ENCODE measurements at places on chromosomes 2 and 18.

DNA sequence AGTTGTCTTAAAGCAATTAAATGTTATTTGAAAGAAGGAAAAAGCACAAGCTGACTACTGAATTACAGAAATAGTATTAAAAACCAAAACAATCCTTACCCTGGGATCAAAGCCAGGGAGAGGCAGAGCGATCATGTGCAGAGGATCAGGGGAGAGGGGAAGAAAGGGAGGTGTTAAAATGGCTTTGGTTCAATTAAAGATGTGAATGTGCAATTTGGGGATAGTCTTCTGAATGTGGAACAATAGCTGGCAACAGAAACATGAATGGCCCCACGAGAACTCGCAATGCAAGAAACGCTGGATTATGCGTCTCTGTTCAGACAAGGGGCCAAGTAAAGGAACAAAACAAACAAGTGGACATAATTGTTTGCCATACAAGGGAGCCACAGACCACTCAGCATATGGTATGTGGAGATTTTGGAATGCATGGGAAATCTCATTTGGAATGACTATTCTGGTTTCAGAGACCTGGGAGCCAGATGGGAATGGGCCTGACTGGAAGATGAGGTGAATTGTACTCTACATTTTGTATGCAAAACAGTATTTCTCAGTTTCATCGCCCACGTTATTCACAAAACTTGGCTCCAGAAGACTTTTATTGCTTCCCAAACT lies 155.4 kb downstream of the SLC4A3 start:
- DNase-seq = no peak

DNA sequence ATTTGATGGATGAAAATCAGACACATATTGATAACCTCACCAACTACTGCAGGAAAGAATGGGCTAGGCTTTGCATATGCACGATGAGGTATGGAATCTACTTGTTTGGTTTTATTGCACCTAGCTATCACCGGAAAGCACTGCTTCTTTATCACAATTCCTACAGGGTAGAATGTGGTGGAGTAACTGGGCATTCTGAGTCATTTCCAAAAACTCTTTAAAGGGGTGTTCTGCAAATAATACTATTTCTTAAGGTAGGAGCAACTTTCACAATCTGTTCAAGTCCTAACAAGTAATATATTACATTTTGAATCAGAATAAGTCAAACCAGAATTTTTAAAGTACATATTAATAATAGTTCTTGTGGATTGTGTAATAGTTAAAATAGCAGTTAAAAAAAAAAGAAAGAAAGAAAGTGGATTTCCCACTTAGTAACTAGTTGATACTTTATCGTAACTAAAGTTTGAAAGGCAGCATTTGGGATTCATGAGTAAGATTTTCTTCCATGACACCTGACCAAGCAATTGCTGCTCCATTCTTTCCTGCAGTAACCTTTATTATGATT lies 40.5 kb downstream of the INO80C start:
- no peak for DNase-seq

DNA sequence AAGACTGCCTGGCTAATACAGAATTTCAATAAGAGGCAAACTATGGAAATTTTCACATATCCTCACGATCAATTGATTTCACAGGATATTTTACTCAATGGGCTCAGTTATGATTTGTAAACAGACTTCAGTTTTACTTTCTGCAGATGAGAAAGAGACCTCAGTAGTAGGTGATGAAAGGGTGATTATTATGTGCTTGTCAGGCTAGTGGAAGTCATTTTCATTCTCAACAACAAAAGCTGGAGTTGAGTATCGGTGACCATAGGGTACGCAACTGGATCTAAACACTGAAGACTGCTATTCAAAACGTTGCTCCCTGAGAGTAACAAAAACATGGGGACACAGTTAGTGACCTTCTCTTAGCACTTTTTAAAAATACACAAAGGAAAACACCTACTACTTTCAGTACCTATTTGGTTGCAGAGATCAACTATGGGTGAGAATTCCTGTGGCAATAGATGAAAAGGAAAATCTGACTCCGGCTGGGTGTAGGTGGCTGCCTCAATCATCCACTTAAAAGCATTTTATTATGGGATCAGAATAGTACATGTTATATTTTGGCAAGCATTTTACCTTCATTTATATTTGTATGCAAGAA lies 126.2 kb upstream of the VRK2 start:
- DNase-seq = no peak

DNA sequence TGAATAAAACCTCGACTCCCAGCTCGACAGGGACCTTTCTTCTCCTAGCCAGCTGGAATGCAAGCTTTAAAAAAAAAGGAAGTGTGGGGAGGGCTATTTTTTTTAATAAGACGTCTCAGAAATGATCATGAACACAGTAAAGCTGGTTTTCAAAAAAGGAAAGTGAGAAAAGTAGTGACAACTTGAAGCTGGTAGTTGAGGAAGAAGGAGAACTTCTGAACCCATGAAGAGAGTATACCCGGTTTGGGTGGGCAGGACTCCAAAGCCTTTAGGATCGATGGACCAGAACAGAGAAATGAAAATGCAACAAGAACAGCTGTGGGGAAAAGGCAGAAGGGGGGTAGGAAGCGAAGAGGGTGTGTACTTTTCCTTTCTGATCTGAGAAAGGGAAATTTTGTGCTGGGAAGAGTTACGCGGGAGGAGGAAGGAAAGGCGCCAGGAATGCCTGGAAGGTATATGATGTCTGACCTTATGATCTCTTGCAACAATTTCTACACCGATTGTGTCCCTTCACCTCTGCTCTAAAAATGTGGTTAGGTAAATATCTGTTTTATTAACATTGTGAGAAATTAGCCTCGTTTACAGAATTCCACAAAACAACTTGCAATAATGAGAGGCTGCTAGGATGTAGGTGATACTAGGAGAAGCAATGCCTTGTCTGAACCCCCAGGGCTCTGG lies 22.6 kb upstream of the CYP1B1 start:
- no peak for DNase-seq

DNA sequence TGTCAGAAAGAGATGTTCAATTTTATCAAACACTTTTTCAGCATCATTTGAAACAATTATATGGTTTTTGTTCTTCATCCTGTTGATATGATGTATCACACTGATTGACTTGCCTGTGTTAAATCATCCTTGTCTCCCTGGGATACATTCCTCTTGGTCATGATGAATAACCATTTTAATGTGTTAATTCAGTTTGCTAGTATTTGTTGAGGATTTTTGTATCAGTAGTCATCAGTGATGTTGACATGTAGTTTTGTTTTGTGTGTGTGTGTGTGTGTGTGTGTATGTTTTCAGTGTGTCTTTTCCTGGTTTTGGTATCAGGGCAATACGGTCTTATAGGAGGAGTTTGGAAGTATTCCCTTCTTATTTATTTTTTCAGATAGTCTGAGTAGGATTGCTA lies 325.4 kb downstream of the ZNF804A start:
- no peak for DNase-seq

GRCh38 chr2:10337449-10338269 lies 35.0 kb downstream of the HPCAL1 start:
- DNase-seq = no peak

- peak; percentile 85 for DNase-seq
Observed at GRCh38 chr18:76565238-76566173, 70.5 kb upstream of the ZNF516 start.

GRCh38 chr2:26767894-26768487 lies 3.9 kb downstream of the SLC35F6 start:
- no peak for DNase-seq

GRCh38 chr2:147247749-147248148 lies 597.1 kb upstream of the ACVR2A start:
- no peak for DNase-seq

Measured in AG04449 (cell line).